Activated naive CD4-positive, alpha-beta T cell (primary cell): ENCODE measurements at places on chromosomes 6 and 20.

DNA sequence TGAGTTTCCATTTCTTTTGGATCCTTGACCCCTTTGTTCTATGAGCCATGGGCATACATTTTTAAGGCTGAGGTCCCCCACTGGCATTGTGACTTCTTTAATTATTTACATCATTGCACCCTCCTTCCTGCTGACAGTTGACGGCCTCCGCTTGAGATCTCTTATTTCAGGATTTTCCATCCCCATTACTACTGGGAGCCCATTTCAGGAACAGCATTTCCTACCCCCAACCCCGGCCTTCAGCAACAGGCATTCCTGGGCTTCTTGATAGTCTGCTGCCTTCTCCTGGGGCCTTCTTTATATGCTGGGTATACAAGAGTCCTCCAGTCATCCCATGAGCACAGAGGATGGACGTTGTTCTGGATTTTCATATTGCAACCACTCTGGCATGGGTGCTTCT, 3.8 kb downstream of the ULBP1 start:
- DNase-seq, result no peak

DNA sequence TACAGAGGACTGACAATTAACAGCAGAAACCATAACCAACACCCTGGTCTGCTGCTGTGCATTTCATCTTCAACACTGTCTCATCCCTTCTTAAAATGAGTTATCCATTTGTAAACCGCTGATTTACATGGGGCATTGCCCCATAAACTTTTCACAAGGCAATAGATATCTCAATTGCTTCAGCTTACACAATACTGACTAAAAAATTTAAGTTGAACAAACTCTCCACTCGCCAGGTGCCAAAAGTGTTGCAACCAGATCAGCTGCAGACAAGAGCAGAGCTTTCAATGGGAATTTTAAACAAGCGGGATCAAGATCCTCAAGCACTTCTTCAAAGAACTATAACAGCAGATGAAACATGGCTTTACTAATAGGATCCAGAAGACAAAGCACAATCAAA, 183.0 kb downstream of the TASP1 start:
- no peak for DNase-seq

- no peak for DNase-seq
Measured at GRCh38 chr6:114690625-114691024, 347.8 kb upstream of the HS3ST5 start.

DNA sequence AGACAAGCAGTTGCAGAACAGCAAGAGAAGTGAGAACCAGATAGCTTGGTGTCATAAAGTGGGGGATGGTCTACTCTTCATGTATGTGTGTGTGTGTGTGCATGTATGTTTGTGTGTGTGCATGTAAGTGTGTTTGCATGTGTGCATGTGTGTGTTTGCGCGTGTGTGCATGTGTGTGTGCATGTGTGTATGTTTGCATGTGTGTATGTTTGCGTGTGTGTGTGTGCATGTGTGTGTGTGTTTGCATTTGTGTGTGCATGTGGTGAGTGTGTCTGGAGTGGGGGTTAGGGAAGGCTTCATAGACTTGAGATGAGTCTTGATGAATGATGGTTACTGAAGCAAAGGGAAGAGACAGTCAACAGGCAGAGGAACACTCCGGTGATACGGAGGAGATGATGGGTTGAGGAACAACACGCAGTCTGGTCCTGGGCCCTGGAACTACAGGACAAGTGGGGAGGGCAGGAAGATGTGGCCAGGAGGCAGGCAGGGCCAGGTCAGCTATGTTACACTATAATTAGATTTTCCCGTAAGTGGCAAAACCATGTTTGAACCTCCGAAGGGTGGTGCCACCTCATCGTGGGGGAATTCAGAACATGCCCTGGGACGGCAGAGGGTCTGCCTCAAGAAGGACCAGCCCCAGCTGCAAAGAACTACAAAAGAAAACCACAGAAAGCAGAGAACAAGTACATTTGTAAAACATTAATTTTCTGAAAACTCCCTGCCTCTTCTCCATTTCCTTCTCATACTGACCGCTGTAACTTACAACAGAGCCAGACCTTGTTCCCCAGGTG, 38.7 kb upstream of the PDE10A start:
- DNase-seq, result no peak

DNA sequence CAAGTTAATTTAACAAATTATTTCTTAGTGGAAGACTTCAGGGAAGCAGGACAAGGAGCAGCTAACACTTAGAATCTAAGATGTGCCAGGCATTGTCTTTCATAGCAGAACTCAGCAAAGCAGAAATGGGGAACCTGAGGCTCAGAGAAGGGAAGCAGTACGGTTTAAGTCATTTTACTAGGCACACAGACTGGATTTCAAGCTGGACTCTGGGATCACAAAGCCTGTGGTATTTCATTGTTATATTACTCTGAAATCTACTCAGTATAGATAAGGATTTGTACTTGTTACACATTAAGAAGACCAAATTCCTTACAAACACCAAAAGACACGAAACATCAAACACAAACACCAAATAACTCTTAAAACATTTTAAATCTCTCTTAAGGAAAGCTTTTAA, 199.6 kb downstream of the ISM1 start:
- no peak for DNase-seq

DNA sequence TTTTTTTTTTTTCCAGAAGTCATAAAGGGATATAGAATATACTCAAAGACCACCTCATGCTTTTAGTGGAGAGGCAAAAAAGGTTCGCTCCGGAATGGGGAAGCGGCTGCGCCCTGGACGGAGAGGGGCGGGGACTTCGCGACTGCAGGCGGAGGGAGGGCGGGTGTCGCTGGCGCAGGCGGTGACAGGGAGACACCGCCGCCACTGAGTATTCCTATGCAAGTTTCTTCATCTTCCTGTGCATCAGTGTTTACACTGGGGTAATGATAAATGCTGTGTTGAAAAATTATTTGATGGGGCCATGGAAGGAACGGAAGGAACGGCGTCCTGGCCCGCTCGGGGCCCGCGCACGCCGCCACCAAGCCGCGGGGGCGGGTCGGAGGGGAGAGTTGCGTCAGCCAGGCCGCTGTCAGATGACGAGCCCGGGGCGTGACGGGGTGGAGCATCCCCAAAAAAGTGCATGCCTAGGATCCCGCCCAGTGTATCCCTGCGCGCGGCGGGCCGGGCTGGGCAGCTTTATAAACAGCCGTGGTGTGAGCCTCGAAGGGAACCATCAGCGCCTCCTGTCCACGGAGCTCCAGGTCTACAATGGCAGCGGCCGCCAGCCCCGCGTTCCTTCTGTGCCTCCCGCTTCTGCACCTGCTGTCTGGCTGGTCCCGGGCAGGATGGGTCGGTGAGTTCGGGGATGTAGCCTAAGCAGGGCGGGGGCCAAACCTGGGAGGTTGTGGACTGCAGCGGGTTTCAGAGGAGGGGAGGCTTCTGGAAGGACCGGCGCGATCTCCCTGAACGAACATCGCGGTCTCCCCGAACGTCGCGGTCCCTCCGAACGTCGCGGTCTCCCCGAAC, at the start of gene ULBP1:
Gene ULBP1 (plus strand): TSS at position 482 of the 846 bp plus-strand sequence. CDS start 107 bp downstream, at position 589.
- peak; percentile 37 for DNase-seq

DNA sequence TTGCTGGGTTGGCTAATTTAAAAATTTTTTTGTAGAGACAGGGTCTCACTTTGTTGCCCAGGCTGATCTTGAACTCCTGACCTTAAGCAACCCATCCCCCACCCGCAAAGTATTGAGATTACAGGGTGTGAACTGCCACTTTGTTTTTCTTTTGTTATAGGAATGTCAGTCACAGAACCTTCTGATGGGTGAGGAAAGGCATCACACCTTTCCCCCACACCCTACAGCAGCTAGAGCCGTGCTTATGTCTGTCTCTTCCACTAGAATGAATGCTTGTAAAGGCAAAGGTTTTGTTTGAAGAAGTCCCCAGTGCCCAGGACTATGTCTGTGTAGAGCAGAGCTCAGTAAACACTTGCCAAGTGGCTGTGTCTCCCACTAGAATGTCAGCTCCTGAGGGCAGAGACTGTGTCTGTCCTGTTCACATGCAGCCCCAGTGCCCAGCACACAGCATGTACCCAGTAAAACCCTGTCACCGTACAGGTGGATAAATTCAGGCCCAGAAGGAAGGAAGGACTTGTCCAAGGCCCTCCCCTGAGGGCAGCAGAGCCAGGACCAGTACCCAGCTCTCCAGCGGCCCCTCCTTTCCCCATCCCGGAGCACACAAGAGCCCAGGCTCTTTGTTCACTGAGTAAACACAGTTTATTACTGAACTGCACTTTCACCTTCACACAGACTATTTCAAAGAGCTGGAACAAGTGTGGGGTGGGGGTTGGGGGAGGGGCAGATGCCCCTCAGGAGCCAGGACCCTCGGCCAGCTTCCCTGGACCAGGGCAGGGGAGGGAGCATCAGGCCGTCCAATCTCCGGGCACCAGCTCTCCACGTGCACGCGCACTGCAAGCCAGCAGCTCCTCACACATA, 26.4 kb downstream of the COX4I2 start:
- no peak for DNase-seq

DNA sequence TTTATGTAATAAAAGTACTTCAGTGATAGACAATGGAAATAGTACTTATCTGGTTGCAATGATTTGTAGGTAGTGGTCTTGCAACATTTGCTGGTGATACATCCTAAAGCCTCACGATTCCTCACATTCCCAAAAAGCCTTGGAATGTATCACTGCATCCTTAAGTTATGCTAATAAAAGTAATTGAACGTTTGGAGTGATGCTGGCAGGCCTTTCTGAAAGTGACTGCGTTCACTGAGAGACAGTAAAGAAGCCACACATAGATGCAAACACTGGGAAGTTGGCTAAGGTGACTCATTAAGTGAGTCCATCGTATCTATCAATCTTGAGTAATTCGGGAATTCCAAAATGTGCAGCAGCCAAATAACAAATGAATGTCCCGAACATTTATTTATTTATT, 444.1 kb upstream of the SOX4 start:
- DNase-seq, result no peak

- DNase-seq, result no peak
Measured at GRCh38 chr6:137866200-137866913, 702 bp upstream of the TNFAIP3 start.

GRCh38 chr6:43702534-43703440, 15.2 kb upstream of the MRPS18A start:
- no peak for DNase-seq
